Endothelial cell (in vitro differentiated cells): ENCODE measurements at places on chromosomes 2 and 18.

DNA sequence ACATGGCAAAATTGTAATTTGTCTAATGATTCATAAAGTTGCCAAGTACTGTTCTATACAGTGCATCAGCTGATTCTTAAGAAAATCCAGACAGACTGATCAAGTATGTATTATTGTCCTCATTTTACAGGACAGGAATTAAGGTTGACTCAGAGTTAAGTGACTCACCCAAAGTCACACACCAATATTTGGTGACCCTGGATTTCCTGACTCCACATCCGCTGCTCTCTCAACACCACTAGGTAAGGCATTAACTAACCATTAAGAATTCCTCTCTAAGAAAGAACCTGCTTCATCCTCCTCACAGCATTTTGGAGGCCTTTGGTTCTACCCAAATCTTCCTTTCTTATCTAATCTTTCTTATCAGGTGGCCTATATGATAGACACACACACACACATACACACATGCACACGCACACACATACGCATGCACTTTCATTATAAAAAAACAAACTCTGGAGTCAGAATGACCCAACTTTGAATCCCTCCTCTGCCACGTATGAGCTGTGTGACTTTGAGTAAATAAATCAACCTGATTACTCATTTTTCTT is 150.8 kb downstream of the ANKRD44 start:
- DNase-seq: no peak

DNA sequence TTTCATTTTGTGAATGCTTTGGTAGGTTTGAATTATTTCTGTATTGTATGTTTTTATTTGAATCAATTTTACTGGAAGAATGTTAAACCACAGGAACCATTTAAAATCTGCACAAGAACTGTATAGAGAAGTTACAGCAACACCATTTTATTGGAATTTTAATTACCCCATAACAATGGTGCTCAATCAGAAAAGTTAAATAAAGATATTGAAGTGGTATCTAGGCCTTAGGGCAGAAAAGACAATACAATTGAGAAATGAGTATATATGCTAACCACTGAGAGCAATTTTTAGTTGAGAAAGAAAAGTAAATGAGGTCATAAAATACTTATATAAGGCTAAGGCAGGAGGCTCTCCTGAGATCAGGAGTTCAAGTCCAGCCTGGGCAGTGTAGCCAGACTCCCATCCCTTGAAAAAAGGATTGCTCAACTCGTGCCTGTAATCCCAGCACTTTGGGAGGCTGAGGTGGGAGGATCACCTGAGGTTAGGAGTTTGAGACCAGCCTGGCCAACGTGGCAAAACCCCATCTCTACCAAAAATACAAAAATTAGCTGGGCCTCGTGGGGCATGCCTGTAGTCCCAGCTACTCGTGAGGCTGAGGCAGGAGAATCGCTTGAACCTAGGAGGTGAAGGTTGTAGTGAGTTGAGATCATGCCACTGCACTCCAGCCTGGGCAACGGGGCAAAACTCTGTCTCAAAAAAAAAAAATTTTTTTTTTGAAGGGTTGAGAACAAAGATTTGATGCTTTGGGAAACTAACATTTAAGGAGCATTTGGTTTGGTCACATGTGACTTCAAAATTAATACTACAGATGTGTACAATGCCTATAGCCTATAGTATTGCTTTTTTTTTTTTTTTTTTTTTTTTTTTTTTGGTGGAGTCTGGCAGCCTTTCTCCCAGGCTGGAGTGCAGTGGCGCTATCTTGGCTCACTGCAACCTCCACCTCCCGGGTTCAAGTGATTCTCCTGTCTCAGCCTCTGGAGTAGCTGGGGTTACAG is 212.9 kb upstream of the STON1 start:
- DNase-seq: no peak

DNA sequence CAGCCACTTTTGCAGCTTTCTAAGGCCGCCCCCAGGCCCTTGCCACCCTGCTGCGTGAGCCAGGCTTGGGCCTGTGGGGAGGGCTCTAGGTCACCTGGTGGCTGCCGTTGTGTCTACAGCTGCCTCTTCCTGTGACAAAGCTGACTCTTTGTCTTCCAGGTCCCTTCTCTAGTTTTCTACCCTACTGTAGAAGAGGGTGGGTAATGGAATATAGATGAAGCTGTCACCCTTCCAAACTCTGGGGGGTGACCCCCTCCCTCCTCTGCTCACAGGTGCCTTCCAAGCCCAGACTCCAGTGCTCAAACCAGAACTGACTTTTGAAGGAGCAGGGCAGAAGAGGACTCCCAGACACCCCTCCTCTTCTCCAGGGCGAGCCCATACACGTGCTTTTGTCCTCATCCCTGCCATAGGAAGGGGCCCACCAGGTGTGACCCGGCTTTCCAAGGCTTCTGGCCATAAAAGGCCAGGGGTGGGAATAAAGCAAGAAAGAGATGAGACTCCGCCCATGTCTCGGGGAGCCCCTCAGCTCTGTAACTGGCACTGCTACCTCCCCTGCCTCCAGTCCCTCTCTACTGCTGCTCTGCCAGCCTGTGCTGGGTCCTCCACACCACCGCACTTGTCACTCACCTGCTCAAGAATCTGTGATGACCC is 17.9 kb upstream of the SDC1 start:
- DNase-seq: no peak

DNA sequence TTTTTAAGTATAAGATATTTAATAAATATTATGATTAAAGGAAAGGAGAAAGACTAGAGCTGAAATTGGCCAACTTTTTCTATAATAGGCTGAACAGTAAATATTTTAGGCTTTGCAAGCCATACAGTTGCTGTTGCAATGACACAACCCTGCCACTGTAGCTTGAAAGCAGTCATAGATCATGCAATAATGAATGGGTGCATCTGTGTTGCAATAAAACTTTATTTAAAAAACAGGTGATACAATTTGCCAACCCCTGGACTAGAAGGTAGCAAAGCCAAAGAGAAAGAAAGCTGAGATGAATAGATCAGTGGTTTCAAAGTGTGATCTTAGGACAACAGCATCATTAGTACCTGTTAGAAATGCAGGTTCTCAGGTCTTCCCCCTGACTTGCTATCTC is 219.1 kb downstream of the SETBP1 start:
- DNase-seq: no peak

DNA sequence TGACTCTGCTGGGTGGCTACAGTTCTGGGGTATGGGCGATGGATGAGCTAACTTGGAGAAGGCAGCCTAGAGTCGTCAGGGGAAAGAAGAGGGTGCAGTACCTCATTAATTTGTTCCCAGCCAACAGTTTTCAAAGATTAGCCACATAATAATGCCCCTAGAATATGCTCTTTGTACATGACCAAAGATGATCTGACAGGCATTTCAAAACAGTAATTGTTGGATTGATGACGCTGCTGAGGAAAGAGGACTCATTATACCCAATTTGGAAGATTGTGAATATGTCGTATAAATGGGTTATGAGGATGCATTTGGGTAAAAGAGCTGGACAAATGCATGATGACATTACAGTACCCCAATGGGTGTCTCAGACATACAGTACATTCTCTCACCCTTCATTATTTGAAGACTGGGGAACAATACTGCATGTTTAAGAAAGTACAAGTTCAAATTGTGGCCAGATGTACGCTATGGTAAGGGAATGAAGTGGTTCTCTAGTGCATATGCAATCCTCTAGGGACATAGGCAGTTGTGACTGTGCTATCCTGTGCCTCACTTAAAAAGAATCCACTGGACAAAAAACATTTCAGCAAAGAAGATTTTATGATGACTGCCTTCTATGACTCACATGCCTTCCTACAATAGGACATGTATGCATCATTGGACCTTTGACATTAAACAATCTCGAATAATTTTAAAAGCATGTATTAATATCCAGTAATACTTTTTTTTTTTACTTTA is 233.2 kb downstream of the CNTNAP5 start:
- no peak for DNase-seq

DNA sequence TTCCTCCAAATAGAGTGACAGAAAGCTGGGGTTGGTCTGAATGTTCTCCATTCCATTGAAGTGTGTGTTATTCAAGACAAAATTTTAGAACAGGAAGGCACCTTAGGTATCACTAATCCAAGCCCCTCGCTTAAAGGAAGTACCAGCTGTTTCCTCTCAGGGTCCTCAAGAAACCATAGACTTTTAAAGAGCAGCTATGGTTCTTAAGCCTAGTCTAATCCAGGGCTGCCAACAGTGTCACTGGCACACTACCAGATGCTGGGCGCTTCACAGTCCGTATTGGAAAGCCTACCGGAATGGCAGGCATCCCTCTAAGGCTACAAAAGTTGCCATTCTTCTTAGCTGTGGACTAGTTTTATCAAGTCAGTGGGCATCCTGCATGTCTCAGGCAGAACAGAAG is 1.9 kb downstream of the NEMP2 start:
- DNase-seq: no peak

- DNase-seq: no peak
Measured at GRCh38 chr2:278927-279320, 9.0 kb downstream of the ALKAL2 start.

DNA sequence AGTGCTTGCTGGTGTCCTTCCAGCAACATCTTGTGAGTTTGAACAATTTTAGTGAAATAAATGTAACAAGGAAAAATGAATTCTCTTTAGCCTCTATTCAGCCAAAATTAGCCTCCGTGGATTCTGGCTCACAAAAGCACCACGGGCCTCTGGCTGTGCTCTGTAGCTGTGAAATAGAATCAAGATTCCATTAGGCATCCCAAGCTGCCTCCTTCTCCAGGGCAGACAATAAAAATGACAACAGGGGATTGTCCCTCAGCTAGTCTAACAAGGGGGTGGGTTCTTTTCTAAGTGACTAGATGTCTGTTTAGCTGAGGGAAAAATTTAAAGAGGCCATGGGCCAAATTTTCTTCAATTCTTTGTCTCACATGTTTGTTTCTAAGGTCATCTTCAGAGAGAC is 254.7 kb upstream of the FIGN start:
- no peak for DNase-seq

GRCh38 chr2:199757233-199757870 is 93.6 kb downstream of the FTCDNL1 start:
- DNase-seq: no peak

GRCh38 chr2:139034064-139034463 is 253.9 kb upstream of the NXPH2 start:
- DNase-seq: no peak

DNA sequence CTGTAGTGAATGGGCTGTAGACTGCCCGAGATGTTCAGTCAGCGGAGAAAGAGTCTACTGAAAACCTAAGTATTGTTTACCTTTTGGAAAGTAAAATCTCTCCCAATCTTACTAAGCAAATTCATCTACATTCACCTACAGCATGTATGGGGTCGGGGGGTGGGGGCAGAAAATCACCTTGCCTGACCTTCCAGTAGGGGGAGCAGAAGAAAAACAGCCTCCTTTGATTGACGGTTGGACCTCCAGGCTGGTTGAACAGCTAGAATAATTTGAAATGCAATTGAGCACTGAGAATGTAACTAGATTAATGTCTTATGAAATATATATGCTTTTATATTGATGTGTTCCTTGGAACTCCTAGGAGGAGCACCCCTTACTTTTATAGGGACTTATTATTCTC is 10.0 kb downstream of the LRATD1 start:
- no peak for DNase-seq

DNA sequence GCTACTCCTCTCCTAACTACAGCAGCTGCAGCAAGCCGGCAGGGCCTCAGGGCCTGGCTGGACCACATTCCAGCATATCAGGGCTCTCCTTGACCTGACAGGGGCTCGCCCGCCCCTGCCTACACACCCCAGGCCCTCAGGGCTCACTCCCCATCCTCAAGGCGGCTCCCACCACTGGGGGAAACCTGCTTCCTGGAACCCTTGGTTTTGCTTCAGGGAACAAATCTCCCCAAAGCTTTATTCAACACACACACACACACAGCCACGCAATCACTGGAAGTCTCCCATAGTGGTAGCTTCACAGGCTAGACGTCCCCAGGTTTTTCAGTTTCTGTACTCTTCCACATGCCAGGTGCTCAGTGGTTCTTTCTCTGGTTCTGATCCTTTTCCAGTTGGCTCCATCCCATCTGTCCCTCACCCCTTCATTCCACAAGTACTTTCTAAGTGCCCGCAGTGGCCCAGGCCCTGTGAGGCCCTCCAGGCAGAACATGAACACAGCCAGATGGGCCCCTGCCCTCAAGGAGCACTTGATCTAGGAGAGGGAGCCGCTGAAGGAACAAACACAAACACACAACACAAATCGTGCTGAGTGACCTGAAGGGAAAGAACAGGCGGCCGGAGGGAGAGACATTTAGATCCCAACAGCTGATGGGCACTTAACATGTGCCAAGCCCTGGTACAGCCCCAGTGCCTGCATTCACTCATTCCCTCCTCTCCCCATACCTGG is 51.1 kb downstream of the TNS1 start:
- no peak for DNase-seq
